Activated CD8-positive, alpha-beta memory T cell treated with anti-CD3 and anti-CD28 coated beads, Interleukin-2, amount 10 ng/mL, durations not matched to agents 7 days and 5 days (primary cell): ENCODE measurements at places on chromosomes 12 and 14. TPM values are rescaled to one million over a fixed set of nuclear protein-coding genes. Genes with fewer than 3 reads are reported as not detected.

The TMEM233 gene
- not detected for total RNA-seq

The MAP3K9 gene
- 6.0 TPM for total RNA-seq

The PCED1B gene
- 44.3 TPM for total RNA-seq

The RFX4 gene
- not detected for total RNA-seq

The GPR132 gene
- 47.4 TPM for total RNA-seq

The LUM gene
- total RNA-seq: not detected

The GZMB gene
- total RNA-seq: 1,034 TPM

The PROX2 gene
- total RNA-seq: 0.44 TPM

The B3GNT4 gene
- 0.76 TPM for total RNA-seq

The FAM186B gene
- not detected for total RNA-seq

The MIS18BP1 gene
- 59.8 TPM for total RNA-seq

The C12orf54 gene
- not detected for total RNA-seq

The PDE3A gene
- not detected for total RNA-seq

The AQP2 gene
- total RNA-seq: not detected

The DDN gene
- total RNA-seq: 0.66 TPM

The TMTC3 gene
- total RNA-seq: 5.9 TPM

The PIP4K2C gene
- 21.4 TPM for total RNA-seq

The B4GALNT1 gene
- total RNA-seq: 2.4 TPM

The ACRBP gene
- total RNA-seq: 2.0 TPM

The RERGL gene
- total RNA-seq: not detected

The GPRC5D gene
- not detected for total RNA-seq

The MDM1 gene
- 22.2 TPM for total RNA-seq

The INSM2 gene
- not detected for total RNA-seq

The RASAL1 gene
- total RNA-seq: not detected

The LHX5 gene
- total RNA-seq: not detected

The FOXG1 gene
- not detected for total RNA-seq

The RPGRIP1 gene
- total RNA-seq: not detected

The RNFT2 gene
- 8.9 TPM for total RNA-seq

The FIGNL2 gene
- total RNA-seq: 0.40 TPM

The KCNK13 gene
- total RNA-seq: 0.23 TPM

The DDIT3 gene
- total RNA-seq: 15.9 TPM

The DAO gene
- not detected for total RNA-seq

The SLC25A21 gene
- total RNA-seq: not detected

The TEX52 gene
- total RNA-seq: not detected

The LMO3 gene
- not detected for total RNA-seq

The TMEM132C gene
- not detected for total RNA-seq

The LRRC74A gene
- total RNA-seq: not detected

The SALL2 gene
- 1.3 TPM for total RNA-seq

The BICDL1 gene
- total RNA-seq: 62.9 TPM

The CNPY2 gene
- total RNA-seq: 110 TPM

The BEGAIN gene
- 1.8 TPM for total RNA-seq

The PTPRO gene
- total RNA-seq: 0.15 TPM

The OR4N5 gene
- total RNA-seq: not detected
